ENCODE measurements at places on chromosomes 5 and 9. TPM values are rescaled to one million over a fixed set of nuclear protein-coding genes. Genes with fewer than 3 reads are reported as not detected.

DNA sequence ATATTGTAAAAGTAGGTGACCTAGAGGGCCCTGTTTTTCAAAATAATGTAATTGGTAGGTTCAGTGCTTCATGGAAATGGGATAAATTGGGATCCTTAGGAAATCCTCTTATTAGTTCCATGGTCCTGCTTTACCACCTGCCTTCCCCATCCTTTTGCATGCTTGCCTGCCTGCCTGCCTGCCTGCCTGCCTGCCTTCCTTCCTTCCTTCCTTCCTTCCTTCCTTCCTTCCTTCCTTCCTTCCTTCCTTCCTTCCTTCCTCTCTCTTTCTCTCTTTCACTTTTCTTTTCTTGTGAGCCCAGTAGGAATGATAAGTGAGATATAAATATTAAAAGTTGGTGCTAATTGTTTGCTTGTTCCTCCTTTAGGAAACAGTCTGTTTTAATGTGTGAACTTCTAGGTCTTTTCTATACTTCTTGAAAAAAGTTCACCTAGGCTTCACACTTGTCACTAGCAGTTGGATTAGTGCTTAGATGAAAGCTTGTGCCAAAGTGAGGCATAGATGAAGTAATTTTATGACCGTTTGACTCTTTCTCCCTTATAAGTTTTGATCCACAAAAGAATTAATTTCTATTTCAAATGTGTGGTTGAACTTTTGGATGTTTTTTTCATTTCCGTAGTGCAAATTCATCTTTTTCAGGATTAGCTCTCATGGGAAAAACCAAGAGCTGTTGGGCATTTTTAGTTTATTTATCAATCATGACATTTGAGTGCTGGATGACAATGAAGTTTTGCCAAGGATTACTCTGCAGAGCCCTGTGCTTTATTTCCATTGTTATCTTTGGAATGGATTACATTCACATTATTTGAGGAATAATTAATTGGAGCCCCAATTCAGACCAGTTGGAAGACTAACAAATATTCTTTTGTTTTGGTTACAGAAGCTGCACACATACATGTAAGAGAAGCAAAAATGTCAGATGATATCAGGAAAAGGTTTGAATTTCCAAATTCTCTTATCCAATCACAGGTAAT is 30.7 kb downstream of the FOCAD start:
- DNase-seq: peak; percentile 78

The PLEKHG4B gene
- total RNA-seq: 0.13 TPM

DNA sequence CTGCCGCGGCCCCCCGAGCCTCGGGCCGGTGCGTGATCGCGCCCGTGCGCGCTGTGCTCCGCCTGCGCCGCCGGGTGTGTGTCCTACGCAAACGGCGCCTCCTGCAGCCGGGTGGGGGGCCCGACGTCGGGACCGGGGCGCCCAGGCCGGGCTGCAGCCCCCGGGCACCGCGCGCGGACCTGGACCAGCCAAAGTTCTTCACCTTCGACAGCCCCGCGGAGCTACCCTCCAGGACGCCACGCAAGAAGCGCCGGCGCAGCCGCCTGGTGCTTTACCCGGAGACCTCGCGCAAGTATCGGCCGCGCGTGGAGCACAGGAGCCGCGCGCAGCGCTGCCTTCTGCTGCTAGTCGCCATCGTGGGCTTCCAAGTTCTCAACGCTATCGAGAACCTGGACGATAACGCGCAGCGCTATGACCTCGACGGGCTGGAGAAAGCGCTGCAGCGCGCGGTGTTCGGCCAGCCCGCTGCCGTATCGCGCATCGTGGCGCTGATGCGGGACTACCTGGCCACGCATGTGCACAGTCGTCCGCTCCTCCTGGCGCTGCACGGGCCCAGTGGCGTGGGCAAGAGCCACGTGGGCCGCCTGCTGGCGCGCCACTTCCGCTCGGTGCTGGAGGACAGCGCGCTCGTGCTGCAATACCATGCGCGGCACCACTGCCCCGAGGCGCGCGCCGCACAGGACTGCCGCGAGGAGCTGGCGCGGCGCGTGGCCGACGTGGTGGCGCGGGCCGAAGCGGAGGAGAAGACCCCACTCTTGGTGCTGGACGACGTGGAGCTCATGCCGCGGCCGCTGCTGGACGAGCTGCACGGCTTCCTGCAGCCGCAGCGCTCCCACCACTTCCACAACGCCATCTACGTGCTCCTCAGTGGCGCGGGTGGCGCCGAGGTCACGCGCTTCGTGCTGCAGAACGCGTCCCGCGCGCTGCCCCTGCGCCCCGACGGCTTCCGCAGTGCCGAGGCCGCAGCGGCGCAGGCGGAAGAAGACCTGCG is 1.5 kb downstream of the TOR4A start:
- no peak for DNase-seq

The LHX3 gene
- not detected for total RNA-seq

- DNase-seq: no peak
Measured at GRCh38 chr9:89553451-89554010, 51.3 kb upstream of the GADD45G start.

DNA sequence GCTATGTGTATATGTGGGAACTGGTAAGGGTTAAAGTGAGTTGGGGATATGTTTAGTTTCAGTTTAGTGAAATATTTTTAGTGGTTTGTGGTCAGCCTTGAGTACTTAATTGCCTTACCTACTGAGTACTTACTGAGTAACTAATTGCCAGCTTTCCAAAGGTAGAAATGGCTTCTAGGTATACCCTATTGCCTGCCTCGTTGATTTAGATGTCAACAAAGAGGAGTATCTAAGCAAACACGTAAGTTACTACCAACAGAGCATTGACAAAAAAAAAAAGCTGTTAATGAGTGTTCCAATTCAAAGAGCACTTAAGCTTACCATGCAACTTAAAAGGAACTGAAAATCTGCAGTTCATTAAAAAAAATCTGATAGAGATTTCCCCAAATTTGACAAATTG is 8.8 kb downstream of the ATP10B start:
- no peak for DNase-seq

DNA sequence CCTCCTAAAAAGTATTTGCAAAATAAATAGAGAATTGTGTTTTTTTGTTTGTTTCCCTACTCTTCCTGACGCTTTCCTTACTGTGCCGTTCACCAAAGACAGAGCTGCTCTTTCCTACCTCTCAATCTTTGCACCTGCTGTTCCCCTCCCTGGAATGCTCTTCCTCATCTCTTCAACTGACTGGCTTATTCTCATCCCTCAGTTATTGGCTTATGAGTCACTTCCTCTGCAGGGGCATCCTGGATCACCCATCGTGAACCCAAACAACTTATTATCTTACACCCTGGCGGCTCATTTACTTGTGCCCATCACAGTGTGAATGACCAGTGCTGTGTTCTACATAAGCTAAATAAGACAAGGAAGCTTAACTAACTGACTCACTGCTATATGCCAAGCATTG is 36.1 kb upstream of the CCNG1 start:
- DNase-seq: no peak

DNA sequence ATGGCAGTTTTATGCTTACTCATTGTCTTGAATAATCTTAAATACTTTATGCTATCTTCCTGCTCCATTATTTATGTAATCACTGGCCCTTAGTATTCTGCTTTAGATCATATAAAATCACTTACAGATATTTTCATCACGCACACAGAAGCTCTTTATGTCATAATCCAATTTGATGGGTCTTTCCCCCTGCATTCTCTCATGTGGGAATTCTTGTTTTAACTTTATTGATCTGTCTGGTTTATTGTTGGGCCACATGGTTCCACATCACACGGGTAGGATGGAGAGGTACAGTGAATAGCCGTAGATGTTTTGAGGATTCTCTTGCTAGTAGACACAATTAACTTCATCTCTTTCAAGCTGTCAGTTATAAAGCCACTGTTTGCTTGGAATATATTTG is 27.0 kb downstream of the PLPPR1 start:
- DNase-seq: no peak

DNA sequence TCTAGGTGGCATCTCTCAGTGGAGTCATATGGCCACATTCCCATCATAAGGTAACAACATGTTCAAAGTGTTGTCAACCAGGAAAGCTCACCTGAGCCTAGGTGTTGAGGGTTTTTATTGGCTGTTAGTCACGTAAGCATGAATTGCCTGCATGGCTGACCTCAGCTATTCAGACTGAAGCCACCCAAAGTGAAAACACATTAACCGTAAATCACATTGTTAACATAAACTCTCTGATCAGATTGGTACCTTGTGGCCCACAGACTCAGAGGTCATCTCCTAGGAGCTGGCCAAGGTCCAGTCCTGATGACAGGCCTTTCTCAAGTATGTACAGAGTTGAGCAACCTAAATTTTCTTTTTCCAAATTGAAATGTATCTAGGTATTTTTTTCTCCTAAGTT is 26.7 kb downstream of the SRFBP1 start:
- DNase-seq: no peak

DNA sequence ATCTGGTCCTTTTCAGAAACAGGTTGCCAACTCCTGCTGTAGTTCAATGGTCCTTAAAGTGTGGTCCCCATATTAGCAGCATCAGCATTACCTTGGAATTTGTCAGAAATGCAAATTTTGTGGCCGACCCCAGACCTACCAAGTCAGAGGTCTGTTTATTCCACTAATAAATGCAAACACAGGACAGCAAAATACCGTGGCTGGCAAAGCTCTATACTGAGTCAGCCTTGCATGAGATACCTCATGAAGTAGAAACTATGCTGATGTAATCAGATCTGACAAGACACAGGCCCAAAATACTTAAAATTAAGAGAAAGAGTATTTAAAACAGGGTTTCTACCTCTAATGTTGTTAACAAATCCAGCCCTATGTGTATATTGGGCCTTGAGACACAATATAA is 3.0 kb downstream of the GOLM1 start:
- DNase-seq: no peak

- no peak for DNase-seq
Measured at GRCh38 chr5:104951829-104952228, 1389.2 kb upstream of the NUDT12 start.

GRCh38 chr5:131998431-131999040 is 12.9 kb downstream of the ACSL6 start:
- no peak for DNase-seq

- no peak for DNase-seq
Measured at GRCh38 chr5:38330207-38330606, 71.8 kb downstream of the EGFLAM start.

The ITK gene
- not detected for total RNA-seq

GRCh38 chr9:108671794-108672193 is 184.0 kb downstream of the ACTL7B start:
- DNase-seq: no peak
